ENCODE measurements at places on chromosomes 4 and X. TPM values are rescaled to one million over a fixed set of nuclear protein-coding genes. Genes with fewer than 3 reads are reported as not detected.

Gene GAB3
- 5.5 TPM for total RNA-seq

Gene PNCK
- not detected for total RNA-seq

Gene ADH7
- not detected for total RNA-seq

Gene NKRF
- 15.4 TPM for total RNA-seq

Data from activated CD4-positive, alpha-beta T cell treated with anti-CD3 and anti-CD28 coated beads, Interleukin-2, amount 10 ng/mL, durations not matched to agents 7 days and 5 days (primary cell).